Panc1 (cell line): ENCODE measurements at places on chromosomes 11 and 22. TPM values are rescaled to one million over a fixed set of nuclear protein-coding genes. Genes with fewer than 3 reads are reported as not detected.
A peak's percentile ranks its signal among the peaks of the same experiment; 100 is the strongest.

GRCh38 chr22:37741312-37741795 is 44.5 kb downstream of the TRIOBP start:
- H3K36me3 ChIP-seq: no peaks in the 10 kb centered on the region; the same call in 1 of the 2 replicates
- DNase-seq: no peak
- H3K27me3 ChIP-seq: no peaks in the 10 kb centered on the region
- H3K4me1 ChIP-seq: peaks cover 17% of the 10 kb centered on the region

DNA sequence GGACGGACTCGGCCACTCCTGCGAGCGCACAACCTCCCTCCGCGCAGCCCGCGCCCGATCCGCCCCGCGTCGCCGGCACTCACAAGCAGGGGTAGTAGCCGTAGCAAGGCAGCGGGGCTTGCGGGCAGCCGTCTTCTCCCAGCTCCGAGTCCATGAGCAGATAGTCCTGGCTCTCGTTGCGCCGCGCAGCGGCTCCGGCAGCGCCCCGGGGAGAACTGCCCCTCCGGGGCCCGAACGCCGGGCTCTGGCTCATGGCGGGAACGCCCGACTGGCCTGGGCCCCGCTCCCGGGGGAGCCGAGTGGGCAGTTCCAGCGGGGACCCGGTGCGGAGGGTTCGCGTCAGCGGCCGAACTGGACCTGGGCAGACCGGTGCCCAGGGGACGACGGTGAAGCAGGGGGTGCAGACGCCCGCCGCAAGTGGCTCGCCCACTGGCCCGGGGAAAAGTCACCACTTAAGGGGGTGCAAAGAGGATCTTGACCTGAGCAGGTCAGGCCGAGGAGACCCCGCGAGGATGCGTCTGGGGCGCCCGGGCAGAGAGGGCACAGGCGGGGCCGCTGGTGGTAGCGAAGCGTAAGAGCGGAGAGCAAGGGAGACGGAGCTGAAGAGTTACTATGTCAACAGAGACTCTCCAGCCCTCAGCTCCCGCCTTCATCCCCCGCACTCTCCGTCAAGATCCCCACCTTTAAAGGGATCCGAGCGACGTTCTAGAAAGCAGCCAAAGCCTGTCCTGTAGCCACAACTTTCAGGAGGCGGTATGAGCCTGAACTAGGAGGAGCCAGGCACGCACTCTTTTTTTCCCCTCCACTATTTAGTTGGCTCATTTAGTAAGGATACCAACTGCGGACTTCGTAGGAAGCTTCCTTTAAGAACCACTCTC is at the start of gene TRPC6:
Gene TRPC6 (minus strand): TSS at position 757 of the 878 bp plus-strand sequence. CDS start 504 bp downstream, at position 253.
- H3K36me3 ChIP-seq: no peaks in the 10 kb centered on the region
- no peak for DNase-seq
- no peak within 1 kb of the TSS for H3K27ac ChIP-seq
- H3K4me1 ChIP-seq: no peaks in the 10 kb centered on the region

DNA sequence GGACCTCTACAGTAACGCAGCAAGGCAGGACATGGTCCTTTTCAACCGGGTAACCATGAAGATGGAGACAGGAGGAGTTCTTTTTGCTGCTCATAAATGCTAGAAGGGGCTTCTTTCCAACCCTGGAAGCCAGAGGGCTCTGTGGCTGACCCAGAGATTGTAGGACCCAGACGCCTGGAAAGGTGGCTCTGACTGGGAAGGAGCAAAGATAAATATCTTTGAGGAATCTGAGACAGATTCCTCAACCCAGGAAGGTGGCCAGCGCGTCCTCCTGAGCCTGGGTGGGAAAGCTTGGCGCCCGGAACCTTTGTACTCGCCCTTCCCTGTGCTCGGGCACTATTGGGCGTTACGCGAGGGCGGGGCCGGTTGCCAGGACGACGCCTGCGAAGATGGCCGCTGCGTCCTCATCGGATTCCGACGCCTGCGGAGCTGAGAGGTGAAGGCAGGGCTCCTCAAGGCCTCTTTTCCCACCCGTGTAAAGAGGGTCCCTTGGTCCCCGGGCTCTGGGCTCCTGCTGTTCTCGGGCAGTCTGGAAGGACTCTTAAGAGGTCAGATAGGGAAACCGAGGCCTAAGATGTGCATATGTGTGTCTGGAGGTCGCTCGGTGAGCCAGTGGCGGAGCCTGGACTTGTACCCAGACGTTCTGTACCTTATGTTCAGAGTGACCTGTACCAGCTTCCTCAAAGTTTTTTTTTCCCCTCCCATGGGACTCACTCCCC is at the start of gene BBS1:
Gene BBS1 (plus strand): TSS at position 365 of the 719 bp plus-strand sequence. CDS start 25 bp downstream, at position 390.
- H3K27me3 ChIP-seq: no peaks in the 10 kb centered on the region
- no peaks in the 10 kb centered on the region; the same call in 1 of the 2 replicates for H3K36me3 ChIP-seq
- peak; percentile 42 for DNase-seq
- H3K4me1 ChIP-seq: peaks cover 6% of the 10 kb centered on the region
- peak within 1 kb of the TSS; percentile 80 for H3K4me3 ChIP-seq

Gene EMSY
- 26.4 TPM for total RNA-seq

Gene LRRC74B
- total RNA-seq: not detected

DNA sequence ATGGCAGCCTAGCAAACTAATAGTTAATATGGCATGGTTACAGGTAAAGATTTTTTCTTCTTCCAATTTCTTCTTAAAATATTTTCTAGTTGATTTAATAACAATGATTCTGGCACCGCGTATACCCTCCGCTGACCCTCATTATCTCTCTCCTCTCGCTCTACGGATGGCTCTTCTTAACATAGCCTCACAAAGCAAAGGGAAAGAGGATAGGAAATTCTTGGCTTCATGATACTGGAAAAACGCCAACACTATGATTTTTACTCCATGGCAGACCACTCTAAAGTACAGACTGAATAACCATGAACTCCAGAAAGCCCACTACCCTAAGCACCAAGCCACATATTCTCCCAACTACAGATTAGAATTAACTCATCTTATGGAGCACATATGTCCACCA is 6.1 kb downstream of the PI4KA start:
- peaks cover 18% of the 10 kb centered on the region for H3K4me1 ChIP-seq
- no peaks in the 10 kb centered on the region; the same call in 1 of the 2 replicates for H3K36me3 ChIP-seq
- no peaks in the 10 kb centered on the region for H3K27me3 ChIP-seq

DNA sequence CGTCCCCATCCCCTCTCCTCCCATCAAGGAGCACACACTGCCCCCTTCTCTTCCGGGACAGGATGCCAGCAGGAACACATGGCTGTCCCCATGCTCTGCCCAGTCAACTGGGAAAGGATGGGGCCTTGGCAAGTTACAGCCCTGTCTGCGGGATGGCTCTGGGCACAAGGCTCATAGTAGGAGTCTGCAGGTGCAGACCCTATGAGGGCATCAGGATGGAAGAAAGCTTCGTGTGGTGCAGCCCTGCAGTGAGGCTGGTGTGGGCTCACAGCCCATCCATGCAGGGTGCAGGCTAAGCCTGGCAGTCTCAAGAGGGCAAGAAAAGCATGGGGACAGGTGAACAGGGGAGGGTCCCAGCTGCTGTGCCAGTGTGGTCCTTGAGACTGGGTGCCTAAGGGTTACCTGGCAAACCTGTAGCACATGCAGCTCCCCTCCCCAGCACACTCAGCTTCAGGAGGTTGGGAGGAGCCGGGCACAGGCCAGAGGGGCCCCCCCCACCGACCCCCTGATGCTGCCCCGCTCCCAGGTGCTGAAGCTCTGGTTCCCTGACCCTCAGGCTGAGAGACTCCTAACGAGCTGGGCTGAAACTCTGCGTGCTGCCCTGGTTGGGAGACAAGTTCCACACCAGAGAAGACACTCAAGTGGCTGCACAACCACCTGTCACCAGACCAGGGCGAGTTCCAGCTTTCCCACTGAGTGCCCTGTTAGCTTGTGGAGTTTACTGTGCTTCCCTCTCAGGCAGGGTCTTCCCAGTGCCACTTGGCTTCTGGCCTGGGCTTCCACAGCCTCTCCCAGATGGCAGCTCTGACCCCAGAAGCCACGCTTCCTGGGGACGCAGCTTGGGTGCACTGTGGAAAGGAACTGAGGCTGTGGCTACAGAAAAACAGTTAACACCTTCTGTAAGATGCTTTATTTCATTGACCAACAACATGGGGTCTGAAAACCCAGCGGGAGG is 3.3 kb upstream of the SCARF2 start:
- no peak overlapping the region for H3K4me3 ChIP-seq
- no peak for DNase-seq
- no peaks in the 10 kb centered on the region for H3K4me1 ChIP-seq
- H3K27ac ChIP-seq: no peak overlapping the region
- H3K36me3 ChIP-seq: no peaks in the 10 kb centered on the region

- no peaks in the 10 kb centered on the region for H3K4me1 ChIP-seq
- no peaks in the 10 kb centered on the region for H3K36me3 ChIP-seq
- H3K27me3 ChIP-seq: no peaks in the 10 kb centered on the region
These were observed 377.7 kb downstream of the TENM4 start for GRCh38 chr11:79062814-79063762.

- DNase-seq: no peak
- no peaks in the 10 kb centered on the region for H3K27me3 ChIP-seq
- H3K4me1 ChIP-seq: peaks cover 22% of the 10 kb centered on the region
- no peak overlapping the region for H3K27ac ChIP-seq
- H3K36me3 ChIP-seq: peaks cover 3% of the 10 kb centered on the region; the same call in 1 of the 2 replicates
- no peak overlapping the region for H3K4me3 ChIP-seq
These were observed 4.0 kb downstream of the NPAT start for GRCh38 chr11:108218455-108218854.

DNA sequence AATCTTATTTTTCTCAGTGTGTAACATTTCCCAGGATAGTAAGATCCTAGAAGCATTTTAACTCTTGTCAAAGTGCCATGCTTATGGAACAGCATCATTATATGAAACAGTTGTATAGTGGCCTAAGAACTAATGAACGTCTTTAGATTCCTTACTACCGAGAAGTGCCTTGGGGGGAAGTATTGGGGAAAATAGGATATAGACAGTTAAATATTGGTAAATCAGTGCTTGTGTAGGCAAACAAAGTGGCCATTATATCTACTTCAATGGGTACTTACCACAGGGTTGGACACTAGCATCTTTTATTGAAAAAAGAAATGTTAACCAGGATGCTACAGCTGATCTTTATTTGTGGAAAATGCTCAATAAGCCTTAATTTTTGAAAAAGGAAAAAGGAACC is 11.3 kb downstream of the FAR1 start:
- DNase-seq: no peak
- no peak overlapping the region for H3K27ac ChIP-seq
- H3K4me3 ChIP-seq: no peak overlapping the region
- H3K36me3 ChIP-seq: no peaks in the 10 kb centered on the region
- H3K27me3 ChIP-seq: no peaks in the 10 kb centered on the region
- H3K4me1 ChIP-seq: no peaks in the 10 kb centered on the region

Gene SIK3
- total RNA-seq: 39.7 TPM

DNA sequence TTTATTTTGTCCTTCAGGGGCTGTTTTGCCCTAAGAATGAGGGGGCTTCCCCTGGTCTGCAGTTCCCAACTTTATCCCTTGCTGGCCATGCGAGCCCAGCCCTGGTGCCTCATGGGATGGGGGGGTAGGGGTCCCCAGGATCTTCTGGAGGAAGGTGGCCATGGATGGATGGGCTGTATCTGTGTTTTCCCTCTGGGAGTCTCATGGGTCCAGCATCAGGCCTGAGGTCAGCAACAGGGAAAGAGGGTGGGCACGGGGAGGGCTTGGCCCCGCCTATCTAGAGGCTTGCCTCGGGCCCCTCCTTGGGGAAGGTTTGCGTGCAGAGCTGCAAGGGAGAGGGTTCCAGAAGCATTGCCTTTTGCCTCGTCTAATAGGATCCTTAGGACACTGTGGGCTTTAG is 10.8 kb upstream of the ADORA2A start:
- H3K4me3 ChIP-seq: no peak overlapping the region
- H3K36me3 ChIP-seq: no peaks in the 10 kb centered on the region
- no peak for DNase-seq

DNA sequence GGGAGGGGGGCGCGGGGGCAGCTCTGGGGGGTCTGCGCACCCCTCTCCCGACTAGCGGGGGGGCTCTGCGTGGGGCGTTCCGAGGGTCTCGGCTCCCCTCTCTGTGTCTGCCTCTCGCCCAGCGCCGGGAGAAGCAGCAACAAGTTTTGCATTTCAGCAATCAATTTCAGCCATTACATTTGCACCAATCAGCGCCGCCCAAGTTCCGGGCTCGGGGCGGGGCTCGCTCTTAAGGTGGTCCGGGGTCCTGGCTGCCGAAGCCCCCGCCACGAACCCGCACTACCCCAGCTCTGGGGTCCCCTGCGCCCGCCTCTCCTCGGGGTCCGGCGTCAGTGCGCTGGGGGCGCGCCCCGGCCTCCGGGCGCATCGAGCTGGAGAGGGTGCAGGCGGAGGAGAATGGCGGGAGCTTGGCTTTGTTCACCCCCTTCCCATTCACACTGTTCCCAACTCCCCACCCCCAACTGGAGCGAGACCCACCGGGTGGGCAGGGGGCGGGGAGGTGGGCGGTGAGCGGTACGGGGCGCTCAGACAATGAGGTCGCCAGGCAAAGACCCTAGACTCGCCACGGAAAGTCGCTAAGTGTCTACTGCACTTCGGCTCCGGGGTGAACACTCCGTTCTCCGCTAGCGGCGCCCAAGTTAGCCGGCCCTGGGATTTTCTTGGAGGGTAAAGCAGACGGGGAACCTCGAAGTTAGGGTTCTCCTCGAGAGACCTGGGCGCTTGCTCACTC is at the start of gene MN1:
Gene MN1 (minus strand): TSS at position 141 of the 730 bp plus-strand sequence. CDS start 1,213 bp downstream, outside the sequence.
- H3K4me3 ChIP-seq: peak within 1 kb of the TSS; percentile 58
- H3K27ac ChIP-seq: no peak within 1 kb of the TSS
- 0 out of 2 replicates have a peak, but pooled peaks cover 4% of the 10 kb centered on the region for H3K4me1 ChIP-seq
- H3K27me3 ChIP-seq: no peaks in the 10 kb centered on the region
- no peak for DNase-seq

Gene ETS1
- total RNA-seq: 66.4 TPM

Gene MUC5AC
- 0.03 TPM for total RNA-seq

Gene IGLL1
- total RNA-seq: not detected

Gene OR52I2
- total RNA-seq: not detected

Gene C11orf54
- 31.0 TPM for total RNA-seq

DNA sequence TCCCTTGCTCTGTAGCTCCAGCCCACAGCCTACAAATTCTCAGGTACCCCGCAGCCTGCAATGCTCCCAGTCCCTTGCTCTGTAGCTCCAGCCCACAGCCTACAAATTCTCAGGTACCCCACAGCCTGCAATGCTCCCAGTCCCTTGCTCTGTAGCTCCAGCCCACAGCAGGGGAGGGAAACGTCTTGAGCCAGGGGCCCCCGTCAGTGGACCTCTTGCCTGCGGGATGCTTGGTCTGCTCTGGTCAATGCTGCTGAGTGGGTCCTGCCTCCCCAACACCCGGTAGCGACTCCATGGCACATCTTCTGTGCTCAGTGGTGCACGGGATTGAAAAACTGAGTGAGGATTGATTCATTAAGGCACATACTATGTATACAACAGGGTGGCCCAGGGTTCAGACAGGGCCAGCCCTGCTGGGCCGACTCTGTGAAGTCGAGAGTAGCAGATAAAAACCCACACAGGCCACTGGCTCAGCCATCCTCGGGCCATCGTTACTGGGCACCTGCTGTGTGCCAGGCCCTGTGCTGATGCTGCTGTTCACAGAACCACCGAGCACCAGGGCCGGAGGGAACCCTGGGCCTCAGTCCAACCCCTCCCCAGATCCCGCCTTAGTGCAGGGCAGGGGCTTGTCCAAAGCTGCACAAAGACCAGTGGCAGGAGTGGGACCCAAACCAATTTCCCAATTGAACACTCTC is 69.7 kb downstream of the MYO7A start:
- H3K36me3 ChIP-seq: no peaks in the 10 kb centered on the region
- no peak overlapping the region for H3K4me3 ChIP-seq
- H3K27ac ChIP-seq: no peak overlapping the region
- no peak for DNase-seq
- no peaks in the 10 kb centered on the region for H3K4me1 ChIP-seq
